ENCODE measurements at places on chromosomes 7 and 10. TPM values are rescaled to one million over a fixed set of nuclear protein-coding genes. Genes with fewer than 3 reads are reported as not detected.

HIP1 gene
- 25.8 TPM for total RNA-seq

STEAP4 gene
- total RNA-seq = not detected

IDI2 gene
- not detected for total RNA-seq

GRCh38 chr7:128063088-128063487, 31.9 kb upstream of the LRRC4 start:
- no peak for DNase-seq
- H3K27me3 ChIP-seq = no peaks in the 10 kb centered on the region
- H3K4me3 ChIP-seq = no peak overlapping the region
- no peaks in the 10 kb centered on the region for H3K36me3 ChIP-seq

DNA sequence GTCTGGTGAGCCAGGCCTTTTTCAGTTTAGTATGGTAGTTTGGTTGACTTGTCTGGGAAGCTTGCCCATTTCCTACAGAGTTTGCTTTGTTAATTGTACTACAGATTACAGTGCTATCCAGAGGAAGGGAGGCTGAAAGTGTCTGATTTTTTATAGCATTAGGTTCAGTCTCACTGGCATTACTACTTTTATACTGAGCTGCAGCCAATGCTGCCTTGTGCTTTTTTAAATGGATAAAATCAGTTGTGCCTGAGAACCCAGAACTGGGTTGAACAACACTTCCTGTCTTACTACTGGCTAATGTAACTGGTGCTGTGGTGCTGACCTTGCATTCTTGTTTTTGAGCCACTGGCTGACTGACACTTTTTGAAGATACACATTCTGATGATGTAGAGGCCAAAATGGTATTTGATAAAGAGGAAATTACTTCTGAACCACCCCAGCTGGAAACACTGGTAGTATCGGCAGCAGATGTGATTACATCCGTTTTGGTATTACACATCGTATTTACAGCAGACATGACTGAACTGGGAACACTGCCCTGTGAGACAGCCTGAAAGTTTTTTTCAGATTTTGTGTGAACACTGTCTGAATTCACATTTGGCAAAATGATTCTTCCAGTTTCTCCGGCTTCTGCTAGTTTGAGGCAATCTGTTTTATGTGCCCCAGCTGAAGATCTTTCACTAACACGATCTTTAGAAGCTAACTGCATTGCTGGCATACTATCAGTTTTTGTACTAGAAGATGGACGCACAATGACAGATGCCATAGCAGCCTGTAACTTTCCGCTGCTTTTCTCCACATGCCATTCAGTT, 74.1 kb downstream of the NRBF2 start:
- peaks cover 56% of the 10 kb centered on the region for H3K36me3 ChIP-seq
- no peak for DNase-seq
- no peak overlapping the region for H3K27ac ChIP-seq
- peaks cover 21% of the 10 kb centered on the region for H3K4me1 ChIP-seq
- H3K4me3 ChIP-seq = no peak overlapping the region

GRCh38 chr7:76187272-76187671, 14.4 kb upstream of the SRRM3 start:
- no peaks in the 10 kb centered on the region for H3K36me3 ChIP-seq
- no peaks in the 10 kb centered on the region for H3K4me1 ChIP-seq
- DNase-seq = no peak

GRCh38 chr7:148729984-148730733, 31.5 kb downstream of the CUL1 start:
- DNase-seq = peak; percentile 52
- H3K4me1 ChIP-seq = peaks cover 15% of the 10 kb centered on the region
- peaks cover 32% of the 10 kb centered on the region for H3K36me3 ChIP-seq
- no peak overlapping the region for H3K4me3 ChIP-seq
- no peaks in the 10 kb centered on the region for H3K27me3 ChIP-seq

DNA sequence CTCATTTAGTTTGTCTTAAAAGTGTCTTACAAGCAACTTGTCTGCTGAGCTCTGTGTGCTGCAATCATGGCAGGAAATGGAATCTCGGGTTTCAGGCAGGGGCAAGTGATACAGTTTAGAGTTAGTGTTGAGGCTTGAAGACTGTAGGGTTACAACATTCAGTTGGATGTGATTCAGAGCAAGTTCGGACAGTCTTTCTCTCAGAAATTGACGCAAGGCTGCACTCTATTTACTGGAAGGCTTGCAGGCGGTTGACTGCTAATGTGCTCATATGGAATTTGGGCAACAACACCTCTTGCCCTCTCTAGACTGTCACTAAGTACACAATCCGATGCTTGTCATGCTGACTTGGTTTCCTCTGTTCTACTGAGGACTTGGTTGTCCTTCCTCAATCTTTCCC, 161.7 kb upstream of the BMPER start:
- no peak for DNase-seq
- H3K27ac ChIP-seq = no peak overlapping the region
- no peak overlapping the region for H3K4me3 ChIP-seq
- no peaks in the 10 kb centered on the region for H3K27me3 ChIP-seq
- H3K4me1 ChIP-seq = no peaks in the 10 kb centered on the region
- H3K36me3 ChIP-seq = no peaks in the 10 kb centered on the region
